ENCODE measurements at places on chromosomes 1 and 21.

- no peak for DNase-seq
Observed at GRCh38 chr1:62912028-62912638, 128.2 kb downstream of the ATG4C start.

DNA sequence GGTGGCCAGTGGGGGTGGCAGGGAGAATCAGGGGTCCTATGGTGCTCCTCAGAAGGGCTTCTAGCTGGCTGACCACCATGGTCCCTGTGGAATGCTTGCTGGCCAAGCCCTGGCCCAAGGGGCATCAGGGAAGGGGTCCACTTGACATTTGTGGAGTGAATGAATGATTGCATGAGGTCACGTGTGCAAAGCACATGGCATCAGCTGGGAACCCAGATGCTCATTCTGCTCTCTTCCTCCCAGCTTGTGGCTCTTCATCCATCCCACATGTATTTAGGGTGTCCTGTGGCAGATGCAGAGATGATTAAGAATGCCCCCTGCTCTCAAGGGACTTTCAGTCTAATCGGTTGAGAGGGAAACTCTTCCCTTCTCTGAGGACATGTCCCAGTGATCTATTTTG, 27.1 kb upstream of the PADI4 start:
- DNase-seq = no peak

DNA sequence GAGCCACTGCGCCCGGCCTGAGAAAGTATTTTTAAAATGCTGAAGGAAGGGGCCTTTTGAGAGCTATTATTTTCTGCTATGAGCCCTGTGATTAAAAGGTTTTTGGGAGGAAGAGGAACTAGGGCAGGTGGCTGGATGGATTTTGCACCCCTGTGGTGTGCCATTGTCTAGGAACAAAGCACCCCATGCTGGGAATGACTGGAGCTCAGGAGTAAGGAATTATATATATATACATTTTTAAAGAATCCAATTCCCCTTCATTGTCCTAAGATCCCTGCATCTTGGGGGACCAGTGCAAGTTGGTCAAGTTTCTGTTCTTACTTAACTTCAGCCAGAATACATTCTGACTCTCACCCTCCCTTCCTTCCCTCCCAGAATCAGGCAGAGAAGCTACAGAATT, 91.6 kb downstream of the ZNF648 start:
- no peak for DNase-seq

DNA sequence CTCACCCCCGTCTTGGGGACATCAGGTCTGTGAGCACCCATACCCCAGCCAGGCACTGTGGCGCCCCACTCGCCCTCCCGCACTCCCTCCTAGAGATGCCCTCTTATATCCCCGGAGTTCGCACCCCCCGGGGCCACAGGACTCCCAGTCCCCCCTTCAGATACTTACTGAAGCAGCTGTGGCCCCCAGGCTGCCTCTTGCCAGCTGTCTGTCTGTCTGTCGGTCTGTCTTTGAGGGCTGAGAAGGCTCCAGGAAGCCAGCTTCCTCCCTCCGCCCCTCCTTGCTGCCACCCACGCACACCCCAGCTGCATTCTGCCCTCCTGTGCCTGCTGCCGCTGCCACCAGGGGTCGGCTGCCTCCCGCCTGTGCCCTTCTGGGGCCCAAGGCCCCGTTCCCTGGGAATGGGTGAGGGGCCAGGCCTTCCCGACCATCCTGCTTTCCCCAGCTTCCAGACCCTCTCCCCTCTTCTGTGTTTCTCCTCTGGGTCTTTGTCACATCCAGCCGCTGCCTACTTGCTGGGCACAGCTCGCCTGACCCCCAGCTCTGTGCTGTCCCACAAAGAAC, at the start of gene PTPN7:
PTPN7 (minus strand) TSS at position 226 of the 564 bp plus-strand sequence. CDS start 1,200 bp downstream, outside the sequence.
- peak; percentile 95 for DNase-seq

DNA sequence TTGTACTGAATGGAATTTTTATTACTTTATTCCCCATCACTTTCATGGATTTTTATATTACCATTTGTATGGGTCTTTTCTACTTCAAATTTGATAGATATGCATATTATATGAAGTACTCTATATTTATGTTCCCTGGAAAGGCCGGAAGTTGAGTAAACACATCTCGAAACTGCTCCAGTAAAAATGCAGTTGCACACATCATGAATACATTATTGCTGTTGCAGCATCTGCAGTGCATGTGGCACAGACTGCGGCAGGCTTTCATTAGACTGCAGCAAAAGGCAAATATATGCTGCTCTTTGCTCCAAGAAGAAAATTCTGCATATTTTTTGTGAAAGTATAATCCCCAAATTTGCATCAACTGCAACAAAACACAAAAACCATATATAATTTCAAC, 48.7 kb upstream of the LRRC7 start:
- DNase-seq = no peak

GRCh38 chr1:222301652-222302051, 246.3 kb downstream of the HHIPL2 start:
- DNase-seq = no peak

DNA sequence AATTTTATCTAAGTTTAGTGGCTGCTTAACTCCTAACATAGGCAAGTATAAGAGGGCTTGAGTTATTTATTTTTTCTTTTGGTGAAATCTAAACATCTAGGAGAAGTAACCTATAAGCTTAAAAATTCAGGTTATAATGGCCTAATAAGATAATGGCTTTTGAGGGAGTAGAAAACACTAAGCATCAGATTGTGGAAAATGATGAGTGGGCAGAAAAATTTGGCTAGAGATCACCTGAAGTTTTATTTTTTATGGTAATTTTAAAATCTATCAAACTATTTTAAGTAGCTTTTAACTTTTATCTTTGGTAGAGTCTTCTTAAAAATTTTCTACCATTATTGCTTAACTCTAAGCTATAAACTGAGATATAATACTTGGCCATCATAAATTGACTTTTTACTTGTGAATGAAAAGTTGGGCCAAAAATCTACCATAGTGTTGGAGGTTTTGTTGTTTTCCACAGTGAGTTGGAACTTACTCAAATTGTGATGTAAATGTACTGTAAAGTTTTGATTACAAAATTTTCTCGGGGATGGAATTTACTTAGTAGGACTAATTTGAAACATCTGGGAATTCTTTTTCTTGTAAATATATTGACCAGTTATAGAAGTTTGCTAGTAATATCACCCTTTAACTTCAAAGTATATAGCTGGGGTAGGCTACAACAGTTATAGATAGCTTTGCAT, 63.9 kb downstream of the USP25 start:
- no peak for DNase-seq

- DNase-seq = peak; percentile 32
Observed at GRCh38 chr1:41404308-41404761, 43.1 kb downstream of the FOXO6 start.

DNA sequence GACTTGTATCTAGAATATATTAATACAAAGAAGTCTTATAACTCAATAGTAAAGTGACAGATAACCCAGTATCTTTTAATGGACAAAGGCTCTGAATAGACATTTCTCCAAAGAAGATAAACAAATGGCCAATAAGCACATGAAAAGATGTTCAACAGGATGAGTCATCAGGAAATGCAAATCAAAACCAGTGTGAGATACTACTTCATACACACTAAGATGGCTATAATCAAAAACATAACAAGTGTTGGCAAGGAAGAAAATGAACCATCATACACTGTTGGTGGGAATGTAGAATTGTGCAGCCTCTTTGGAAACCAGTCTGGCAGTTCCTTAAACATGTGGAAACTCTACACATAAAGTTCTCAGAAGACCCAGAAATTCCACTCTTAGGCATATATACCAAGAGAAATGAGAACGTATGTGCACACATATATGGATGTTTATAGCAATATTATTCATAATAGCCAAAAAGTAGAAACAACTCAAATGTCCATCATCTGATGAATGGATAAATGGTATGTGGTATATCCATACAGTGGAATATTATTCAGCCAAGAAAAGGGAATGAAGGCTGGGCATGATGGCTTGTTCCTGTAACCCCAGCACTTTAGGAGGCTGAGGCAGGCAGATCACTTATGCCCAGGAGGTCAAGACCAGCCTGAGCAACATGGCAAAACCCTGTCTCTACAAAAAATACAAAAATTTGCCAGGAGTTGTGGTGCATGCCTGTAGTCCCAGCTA, 9.9 kb upstream of the MPL start:
- no peak for DNase-seq

GRCh38 chr1:234230414-234230862, 142.8 kb upstream of the COA6 start:
- DNase-seq = peak; percentile 23

GRCh38 chr1:54081306-54082270, 28.2 kb downstream of the TCEANC2 start:
- DNase-seq = peak; percentile 67

- DNase-seq = no peak
Observed at GRCh38 chr1:222224636-222225315, 323.1 kb downstream of the HHIPL2 start.

GRCh38 chr1:226195144-226195543, 8.6 kb upstream of the ACBD3 start:
- no peak for DNase-seq

- DNase-seq = no peak
Observed at GRCh38 chr1:228333739-228334115, 72.9 kb downstream of the TRIM11 start.

DNA sequence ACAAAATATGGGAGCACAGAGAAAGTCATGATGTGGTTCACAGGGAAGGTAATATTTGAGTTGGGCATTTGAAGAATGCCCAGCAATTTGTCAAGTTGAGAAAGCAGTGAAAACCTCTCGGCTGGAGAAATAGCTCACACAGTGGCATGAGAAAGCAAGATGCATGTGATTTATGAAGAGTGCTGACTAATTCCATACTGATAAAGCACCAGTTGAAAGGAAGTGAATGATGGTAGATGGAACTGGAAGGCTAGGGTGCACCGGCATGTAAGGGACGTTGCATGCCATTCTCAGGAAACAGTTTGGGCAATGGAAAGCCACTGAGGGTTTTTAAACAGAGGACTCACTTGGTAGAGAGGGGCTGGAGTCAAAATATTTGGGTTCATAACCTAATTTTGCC, 53.5 kb upstream of the MTF2 start:
- no peak for DNase-seq

GRCh38 chr1:54811739-54812655, 10.9 kb upstream of the TTC22 start:
- DNase-seq = no peak

GRCh38 chr21:17795146-17796036, 23.8 kb downstream of the C21orf91 start:
- no peak for DNase-seq

- no peak for DNase-seq
Observed at GRCh38 chr21:43805275-43805800, 16.0 kb downstream of the RRP1 start.

GRCh38 chr1:17963513-17963912, 144.1 kb upstream of the IGSF21 start:
- DNase-seq = no peak

GRCh38 chr1:4086921-4087320, 186.8 kb upstream of the C1orf174 start:
- no peak for DNase-seq

DNA sequence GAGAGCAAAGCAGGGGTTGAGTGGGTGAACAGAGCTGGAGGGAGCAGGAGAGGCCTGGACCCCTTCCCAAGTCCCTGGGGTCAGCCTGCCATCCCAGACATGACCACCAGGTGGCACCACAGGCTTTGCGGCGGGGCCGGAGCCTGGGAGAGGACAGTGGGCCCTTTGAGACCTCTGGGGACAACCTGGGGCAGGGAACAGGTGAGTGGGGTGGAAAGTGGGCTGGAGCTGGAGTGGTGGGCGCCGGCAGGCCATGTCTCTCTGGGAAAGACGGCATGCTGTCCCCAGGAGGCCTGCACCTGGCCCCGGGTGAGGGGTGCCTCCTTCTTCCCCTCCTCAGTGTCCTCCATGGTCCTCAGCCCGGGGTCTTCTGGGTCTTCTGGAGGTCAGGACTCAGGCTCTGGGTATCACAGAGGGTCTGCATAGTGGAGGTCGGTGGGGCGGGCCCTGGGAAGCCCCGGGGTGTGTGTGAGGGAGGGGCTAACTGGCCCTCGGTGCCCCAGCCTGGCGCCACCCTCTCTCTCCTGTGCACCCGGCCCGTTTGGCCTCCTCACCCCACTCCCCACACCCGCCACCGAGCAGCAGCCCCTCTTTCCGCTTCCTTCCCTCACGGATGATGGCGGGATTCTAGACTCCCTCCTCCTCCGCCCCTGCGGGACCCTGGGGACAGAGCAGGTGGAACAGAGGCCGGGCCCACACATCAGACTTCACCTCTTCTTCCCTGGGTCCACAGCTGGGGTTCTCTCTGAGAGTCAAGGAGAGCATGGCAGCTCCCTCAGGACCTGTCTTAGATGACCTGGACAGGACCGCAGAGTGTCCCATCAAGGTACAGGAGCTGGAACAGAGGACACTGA, 28.5 kb upstream of the PKP1 start:
- peak; percentile 81 for DNase-seq

DNA sequence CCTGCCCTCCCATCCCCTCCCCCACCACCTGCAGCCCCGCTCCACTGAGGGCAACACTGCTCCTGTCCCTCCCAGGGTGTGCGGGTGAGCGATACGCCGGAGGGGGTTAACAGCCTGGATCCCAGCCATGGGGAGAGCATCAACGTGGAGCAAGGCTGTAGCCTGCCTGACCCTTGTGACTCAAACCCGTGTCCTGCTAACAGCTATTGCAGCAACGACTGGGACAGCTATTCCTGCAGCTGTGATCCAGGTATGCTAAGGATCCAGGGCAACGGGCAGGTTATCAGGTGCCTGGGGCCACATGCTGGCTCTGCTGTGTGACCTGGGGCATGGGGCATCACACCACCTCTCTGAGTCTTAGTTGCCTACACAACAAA, 15.0 kb downstream of the CELSR2 start:
- DNase-seq = no peak

GRCh38 chr21:42925114-42925926, at the start of gene ERVH48-1:
ERVH48-1 (minus strand) TSS chr21:42925630; CDS start chr21:42919006, 6,624 bp downstream.
- DNase-seq = no peak

DNA sequence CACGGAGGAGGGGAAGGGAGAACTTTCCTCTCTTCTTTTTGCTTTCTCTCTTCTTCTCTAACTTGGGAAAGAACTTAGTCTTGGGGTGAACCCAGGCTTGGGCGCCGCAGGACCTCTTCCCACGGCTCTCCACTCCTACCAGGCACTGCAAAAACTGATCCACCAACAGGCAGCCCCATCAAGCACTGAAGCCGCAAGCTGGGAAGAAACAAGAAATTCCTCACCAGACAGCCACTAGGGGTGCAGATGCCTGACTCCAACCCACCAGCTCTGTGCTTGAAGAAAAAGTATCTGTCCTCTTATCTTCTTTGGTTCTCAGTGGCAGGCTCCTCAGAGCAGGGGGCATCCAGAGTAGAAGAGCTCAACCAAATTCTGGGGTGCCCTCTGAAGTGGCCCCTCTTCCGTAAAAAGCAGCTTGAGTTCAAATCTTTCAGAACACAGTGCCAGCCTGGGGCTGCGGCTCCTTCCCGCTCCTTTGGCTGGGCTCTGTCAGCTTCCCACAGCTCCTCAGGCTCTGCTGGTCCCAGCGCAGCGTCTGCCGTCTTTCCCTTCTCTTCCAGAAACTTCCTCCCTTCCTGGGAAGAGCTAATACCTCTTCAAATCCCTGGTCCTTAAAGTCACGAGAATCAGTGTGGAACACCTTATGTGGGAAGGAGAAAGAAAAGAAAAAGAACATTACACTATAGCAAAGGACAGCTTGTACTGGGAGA, 2.4 kb downstream of the SLC41A1 start:
- DNase-seq = no peak

GRCh38 chr1:78054559-78054958, 8.8 kb downstream of the GIPC2 start:
- no peak for DNase-seq

- no peak for DNase-seq
Observed at GRCh38 chr21:38908537-38908936, 102.8 kb downstream of the ETS2 start.

GRCh38 chr1:27416387-27417111, 24.1 kb downstream of the GPR3 start:
- DNase-seq = peak; percentile 51

- DNase-seq = no peak
Observed at GRCh38 chr1:221987860-221988520, 246.1 kb upstream of the DUSP10 start.

Data from activated naive CD8-positive, alpha-beta T cell treated with anti-CD3 and anti-CD28 coated beads, Interleukin-2, amount 50 U/mL, for 24 hours (primary cell).